ENCODE measurements at places on chromosomes 12 and 14.

DNA sequence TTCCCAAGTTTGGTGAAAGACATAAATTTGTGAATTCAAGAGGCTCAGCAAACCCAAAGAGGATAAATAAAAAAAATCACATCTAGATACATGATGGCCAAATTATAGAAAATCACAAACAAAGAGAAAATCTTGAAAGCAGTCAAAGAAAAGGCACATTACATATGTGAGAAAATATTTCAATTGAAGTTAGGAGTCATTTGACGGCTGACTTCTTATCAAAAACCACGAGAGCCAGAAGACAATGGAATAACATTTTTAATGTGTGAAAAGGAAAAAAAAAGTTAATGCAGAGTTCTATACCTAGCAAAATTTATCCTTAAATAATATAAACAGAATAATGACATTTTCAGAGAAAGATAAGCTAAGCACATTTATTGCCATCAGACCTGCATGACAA is 307.0 kb downstream of the C12orf75 start:
- no peak for DNase-seq

GRCh38 chr14:101985957-101986356 is 21.6 kb downstream of the DYNC1H1 start:
- no peak for DNase-seq

GRCh38 chr12:110907583-110907982 is 12.8 kb downstream of the MYL2 start:
- DNase-seq = no peak

- DNase-seq = no peak
Measured at GRCh38 chr14:89187501-89187900, 229.5 kb downstream of the FOXN3 start.

GRCh38 chr12:13744561-13744960 is 236.8 kb downstream of the GRIN2B start:
- DNase-seq = no peak

DNA sequence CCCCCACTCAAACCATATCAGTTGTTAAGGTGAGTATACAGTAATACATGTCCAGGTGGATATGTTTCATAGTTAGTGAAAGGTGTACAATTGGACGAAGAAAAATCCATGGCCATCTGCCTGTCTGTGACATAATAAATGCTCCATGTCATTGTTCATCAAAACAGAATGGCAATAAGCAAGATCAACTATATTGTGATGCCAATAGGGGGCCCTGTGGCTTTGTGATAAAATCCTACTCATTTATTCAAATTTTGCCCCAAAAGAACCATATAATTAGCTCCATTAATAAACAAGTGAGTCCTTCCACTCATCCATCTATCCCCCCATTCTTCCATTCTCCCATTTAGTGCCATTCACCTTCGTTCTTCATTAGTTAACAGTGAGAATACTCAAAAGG is 102.0 kb downstream of the MGST1 start:
- DNase-seq = no peak

DNA sequence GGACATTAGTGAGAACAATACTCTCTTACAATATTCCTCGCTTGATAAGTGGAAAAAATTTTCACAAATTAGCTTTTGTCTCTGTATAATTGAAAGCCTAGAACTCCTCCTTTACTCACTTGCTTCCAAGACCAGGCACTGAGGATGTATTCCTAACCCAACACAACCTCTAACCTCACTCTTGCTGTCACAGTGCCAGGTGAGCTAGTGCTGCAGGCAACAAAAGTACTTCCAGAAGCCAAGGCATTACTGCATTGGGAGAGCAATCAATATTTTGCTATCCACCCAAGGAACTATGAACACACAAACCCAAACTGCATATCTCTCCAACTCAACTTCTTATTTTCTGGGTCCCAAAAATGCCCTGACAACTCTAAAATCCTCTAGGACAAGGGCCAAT is 1081.0 kb downstream of the VRK1 start:
- no peak for DNase-seq

- DNase-seq = no peak
Measured at GRCh38 chr12:32230613-32230993, 124.0 kb downstream of the BICD1 start.

DNA sequence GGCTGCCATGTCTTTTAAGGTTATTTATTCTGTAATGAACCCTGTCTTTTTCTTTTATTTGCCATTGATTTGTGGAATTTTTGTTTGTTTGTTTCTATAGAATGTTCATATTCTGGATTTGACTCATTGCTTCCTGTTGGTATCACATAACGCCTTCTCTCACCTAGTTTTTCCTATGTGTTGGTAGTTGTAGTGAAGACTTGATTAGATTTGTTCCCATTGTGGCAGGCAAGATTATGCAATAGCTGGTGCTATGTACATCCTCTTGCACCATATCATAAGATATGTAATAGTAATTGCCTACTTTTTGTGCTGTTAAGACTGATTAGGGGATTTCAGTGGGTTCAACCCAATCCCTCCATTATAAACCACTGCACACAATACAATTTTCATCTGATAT is 3.9 kb upstream of the KRT6B start:
- no peak for DNase-seq

GRCh38 chr12:100964028-100964427 is 169.5 kb downstream of the ANO4 start:
- no peak for DNase-seq

DNA sequence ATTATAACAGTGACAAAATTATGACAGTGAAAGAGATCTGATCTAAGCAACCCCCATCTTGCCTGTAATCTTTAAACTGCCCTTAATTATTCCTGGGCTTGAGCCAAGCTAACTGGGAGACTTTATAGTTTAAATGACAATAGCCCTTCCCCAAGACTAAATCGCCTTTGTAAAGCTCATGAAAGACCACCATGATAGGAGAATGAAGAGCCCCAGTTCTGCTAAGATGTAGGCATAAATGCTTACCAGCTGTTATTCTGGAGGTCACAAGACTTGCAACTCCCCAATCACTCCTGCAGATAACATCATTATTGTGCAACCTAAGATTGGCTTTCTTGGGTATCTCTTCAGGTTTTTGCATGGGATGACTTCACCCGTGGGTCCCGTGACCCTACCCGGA is 599.7 kb downstream of the KCNH5 start:
- DNase-seq = no peak

DNA sequence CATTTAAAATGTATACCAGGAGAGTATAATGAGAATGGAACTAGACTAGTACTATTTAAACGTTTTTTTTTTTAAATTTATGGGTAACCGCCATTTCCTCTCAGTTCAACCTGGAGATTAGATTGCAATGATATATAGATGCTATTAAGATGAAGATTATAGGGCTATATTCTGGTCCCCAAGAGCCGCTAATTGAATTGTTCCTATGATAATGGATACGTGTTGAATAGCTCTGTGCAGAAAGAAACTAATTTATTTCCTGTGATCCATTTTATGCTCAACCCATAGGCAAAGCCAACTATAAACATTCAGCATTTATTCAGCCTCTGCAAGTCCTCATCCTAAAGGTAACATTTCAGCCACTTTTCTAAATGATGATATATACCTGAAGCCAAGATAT is 1595.1 kb upstream of the SEL1L start:
- no peak for DNase-seq

DNA sequence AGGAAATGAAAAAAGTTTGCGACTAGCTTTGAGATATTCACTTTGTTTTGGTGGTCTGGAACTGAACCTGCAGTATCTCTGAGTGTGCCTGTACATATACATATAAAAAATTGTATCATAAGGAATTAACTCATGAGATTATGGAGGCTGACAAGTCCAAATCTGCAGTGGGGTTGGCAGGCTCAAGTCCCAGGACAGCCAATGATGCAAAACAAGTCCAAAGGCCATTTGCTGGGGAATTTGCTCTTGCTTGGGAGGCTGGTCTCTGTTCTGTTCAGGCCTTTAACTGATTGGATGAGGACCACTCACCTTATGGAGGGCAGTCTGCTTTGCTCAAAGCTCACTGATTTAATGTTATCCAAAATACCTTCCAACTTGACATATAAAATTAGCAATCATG is 66.8 kb downstream of the FGD4 start:
- no peak for DNase-seq

- no peak for DNase-seq
Measured at GRCh38 chr14:100063314-100063941, 1.8 kb upstream of the EVL start.

- no peak for DNase-seq
Measured at GRCh38 chr12:55797068-55797467, 20.5 kb downstream of the SARNP start.

GRCh38 chr12:80233926-80234325 is 134.6 kb downstream of the OTOGL start:
- no peak for DNase-seq

GRCh38 chr14:60643141-60643462 is 6.2 kb downstream of the SIX1 start:
- no peak for DNase-seq

GRCh38 chr14:51188566-51189185 is 51.4 kb upstream of the TMX1 start:
- no peak for DNase-seq

DNA sequence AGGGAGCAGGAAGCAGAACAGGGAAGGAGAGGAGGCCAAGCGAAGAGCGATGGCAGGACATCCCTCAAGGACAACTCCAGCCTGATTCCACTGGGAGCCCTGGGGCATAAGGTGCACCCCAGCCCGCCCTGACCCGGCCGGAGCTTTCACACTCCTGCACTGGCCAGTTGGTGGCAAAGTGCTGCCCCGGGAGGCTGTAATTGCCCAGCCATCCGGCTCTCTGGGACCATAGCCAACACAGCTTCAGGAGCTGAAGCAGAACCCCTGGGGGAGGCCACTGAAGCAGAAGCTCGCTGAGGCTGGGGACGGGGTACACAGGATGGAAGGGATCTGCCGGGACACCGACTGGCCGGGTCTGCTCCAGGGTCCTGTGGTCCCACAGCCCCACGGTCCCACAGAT is 41.9 kb upstream of the BEGAIN start:
- DNase-seq = no peak

DNA sequence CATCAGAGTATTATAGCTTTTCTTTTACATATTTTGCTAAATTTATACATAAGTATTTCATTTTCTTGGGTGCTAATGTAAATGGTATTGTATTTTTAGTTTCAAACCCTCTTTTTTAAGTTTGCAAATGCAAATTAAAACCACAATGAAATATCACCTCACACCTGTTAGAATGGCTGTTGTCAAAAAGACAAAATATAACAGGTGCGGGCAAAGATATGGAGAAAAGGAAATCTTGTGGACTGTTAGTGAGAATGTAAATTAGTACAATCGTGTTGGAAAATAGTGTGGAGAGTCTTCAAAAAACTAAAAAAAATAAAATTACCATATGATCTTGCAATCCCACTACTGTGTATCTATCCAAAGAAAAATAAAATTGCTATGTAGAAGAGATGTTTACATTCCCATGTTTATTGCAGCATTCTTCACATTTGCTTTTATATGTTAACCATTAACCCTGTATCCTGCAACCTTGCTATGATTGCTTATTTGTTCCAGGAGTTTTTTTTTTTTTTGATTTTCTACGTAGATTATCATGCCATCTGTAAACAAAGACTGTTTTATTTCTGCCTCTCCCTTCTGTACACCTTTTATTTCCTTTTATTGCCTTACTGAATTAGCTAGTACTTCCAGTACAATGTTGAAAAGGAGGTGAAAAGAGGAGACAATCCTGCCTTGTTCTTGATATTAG is 405.4 kb upstream of the MIS18BP1 start:
- no peak for DNase-seq

DNA sequence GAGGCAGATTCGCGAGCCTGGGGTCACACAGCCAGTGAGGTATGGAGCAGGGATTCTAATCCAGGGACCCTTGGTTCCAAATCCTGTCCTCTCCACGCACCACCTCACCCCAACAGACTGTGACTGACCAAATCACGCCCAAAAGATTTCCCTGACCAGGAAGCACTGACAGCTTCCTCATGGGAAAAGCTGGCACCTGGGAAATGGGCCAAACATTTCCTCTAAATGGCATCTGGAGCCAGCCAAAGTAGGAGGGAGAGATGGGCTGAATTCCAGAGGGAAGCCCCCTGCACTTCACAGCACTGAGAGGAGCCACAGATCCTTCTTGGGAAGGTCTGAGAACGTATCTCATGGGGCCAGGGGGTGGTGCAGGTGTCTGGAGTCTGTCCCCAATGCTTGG is 28.8 kb downstream of the CCDC92 start:
- DNase-seq = no peak

- DNase-seq = no peak
Measured at GRCh38 chr12:52362118-52362726, 5.1 kb downstream of the KRT85 start.

GRCh38 chr12:96398424-96399119 is 1.7 kb downstream of the CDK17 start:
- DNase-seq = no peak

DNA sequence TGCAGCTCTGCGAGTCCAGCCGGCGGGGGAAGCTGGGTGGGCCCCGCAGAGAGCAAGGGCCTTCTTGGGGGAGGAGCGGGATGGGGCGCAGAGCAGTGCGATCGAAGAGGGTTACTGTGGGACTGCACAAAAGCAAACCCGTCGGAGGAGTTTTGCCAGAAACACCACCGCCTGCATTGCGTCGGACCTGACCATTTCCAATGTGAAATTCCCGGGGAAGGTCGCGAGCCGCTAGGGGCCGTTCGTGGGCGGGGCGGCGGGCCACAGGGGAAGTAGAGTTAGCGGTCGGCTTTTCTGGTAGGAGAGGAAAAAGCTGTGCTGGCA is 333 bp upstream of the KCNA1 start:
- no peak for DNase-seq

DNA sequence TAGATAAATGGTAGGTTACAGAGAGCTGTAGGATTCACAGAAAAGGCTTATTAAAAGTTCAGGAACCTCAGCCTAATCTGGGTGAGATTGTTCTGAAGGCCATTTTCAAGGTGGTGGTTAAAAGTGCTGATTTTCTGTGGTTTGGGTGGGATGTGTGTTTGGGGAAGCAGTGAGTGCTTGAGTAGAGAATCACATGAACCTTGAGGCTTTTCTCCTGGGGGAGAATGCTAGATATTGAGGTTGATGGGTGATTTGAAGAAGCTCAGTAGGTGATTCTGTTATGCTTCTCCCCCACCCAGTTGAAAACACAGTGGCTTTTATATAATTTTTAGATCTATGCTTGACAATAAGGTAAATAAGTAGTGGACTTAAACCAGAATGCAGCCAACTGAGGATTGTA is 420.9 kb downstream of the PCNX1 start:
- DNase-seq = no peak

GRCh38 chr12:88507270-88507669 is 73.0 kb downstream of the KITLG start:
- DNase-seq = no peak

Measured in amniotic stem cell (primary cell).